ENCODE measurements at places on chromosomes 4 and X.

DNA sequence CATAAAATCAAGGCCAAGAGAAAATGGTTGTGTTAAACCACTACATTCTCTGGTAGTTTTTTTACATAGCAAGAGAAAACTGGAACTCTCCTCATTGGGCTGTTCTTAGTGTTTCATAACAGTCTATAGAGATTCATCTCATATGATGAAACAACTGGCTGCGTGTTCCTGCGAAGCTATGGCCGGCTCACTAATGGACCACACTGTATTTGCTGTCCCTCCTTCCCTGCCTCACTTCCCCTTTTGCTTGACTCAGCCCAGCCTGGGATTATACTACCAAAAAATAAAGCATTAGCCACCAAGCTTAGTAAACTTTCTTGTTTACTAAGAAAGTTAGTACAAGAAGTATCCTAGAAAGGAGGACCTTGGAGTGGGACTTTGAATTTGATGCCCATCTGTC lies 31.6 kb upstream of the LSM6 start:
- H3K27me3 ChIP-seq: no peaks in the 10 kb centered on the region
- no peak overlapping the region for H3K4me3 ChIP-seq
- H3K36me3 ChIP-seq: no peaks in the 10 kb centered on the region
- DNase-seq: no peak
- H3K4me1 ChIP-seq: no peaks in the 10 kb centered on the region
- H3K27ac ChIP-seq: no peak overlapping the region

- DNase-seq: no peak
- peaks cover 2% of the 10 kb centered on the region for H3K36me3 ChIP-seq
- H3K27ac ChIP-seq: no peak overlapping the region
- no peaks in the 10 kb centered on the region for H3K27me3 ChIP-seq
- H3K4me3 ChIP-seq: no peak overlapping the region
These were observed 152.3 kb downstream of the RAB28 start for GRCh38 chr4:13331827-13332226.

DNA sequence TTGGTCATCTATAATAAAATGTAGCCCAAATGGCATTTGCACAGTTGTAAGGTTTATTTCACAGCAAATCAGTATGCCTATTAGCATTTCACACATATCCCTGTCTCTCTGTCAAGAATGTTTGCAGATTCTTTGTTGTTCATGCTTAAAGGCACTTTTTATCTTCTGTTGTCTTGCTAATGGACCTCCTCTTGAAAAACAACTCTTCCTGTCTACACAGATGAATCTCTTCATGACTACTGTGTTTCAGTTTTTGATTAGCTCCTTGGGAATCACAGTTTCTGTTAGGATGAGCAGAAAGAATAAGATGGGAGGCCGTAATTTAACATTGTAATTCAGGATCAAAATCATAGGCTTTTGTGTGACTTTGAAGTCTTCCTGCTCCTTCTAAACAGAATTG lies 35.5 kb upstream of the SLC4A4 start:
- peaks cover 4% of the 10 kb centered on the region for H3K27me3 ChIP-seq
- H3K27ac ChIP-seq: no peak overlapping the region
- no peaks in the 10 kb centered on the region for H3K36me3 ChIP-seq
- H3K4me3 ChIP-seq: no peak overlapping the region
- H3K4me1 ChIP-seq: peaks cover 10% of the 10 kb centered on the region
- DNase-seq: no peak

DNA sequence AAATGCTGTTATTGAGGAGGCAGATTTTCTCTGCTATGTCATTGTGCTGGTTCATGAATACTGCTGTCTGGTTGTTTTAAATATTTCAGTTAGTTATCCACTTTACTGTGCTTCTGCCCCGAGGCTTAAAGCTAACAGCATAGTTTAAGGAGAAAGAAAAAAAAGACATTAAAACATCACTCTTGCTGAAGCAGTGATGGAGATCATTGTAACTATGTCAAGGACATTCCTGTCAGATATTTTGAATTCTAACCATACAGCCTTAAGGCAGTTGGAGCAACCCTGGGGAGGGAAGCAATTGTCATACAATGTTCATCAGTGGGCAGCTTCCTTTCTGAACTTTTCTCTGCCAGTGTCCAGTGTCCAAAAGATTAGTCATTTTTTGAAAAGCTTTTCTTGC lies 199.0 kb upstream of the DDX53 start:
- no peak overlapping the region for H3K27ac ChIP-seq
- H3K27me3 ChIP-seq: no peaks in the 10 kb centered on the region
- DNase-seq: no peak

- no peak for DNase-seq
- no peaks in the 10 kb centered on the region for H3K36me3 ChIP-seq
- no peak overlapping the region for H3K4me3 ChIP-seq
These were observed 142.9 kb upstream of the MBNL3 start for GRCh38 chrX:132631579-132632232.

DNA sequence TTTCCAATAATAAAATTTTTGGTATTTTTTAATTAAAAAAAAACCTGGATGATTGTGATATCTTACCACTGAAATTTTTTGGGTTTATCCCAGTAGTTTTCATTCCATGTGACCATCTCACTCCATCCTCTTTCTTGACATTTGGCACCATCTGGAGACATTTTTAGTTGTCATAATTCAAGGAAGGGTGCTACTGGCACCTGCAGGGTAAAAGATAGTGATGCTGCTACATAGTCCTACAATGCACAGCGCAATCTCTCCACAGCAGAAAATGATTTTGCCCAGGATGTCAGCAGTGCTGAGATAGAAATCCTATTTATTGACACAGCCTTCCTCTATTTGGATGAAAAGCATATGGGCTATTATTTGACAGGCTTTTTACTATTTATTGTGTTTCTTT lies 79.3 kb downstream of the RBPJ start:
- no peak overlapping the region for H3K4me3 ChIP-seq
- no peaks in the 10 kb centered on the region for H3K27me3 ChIP-seq
- peaks cover 9% of the 10 kb centered on the region for H3K4me1 ChIP-seq
- no peaks in the 10 kb centered on the region for H3K36me3 ChIP-seq
- no peak overlapping the region for H3K27ac ChIP-seq
- no peak for DNase-seq

GRCh38 chr4:33104273-33104672 lies 2384.1 kb downstream of the PCDH7 start:
- H3K4me3 ChIP-seq: no peak overlapping the region
- H3K36me3 ChIP-seq: no peaks in the 10 kb centered on the region
- H3K27me3 ChIP-seq: no peaks in the 10 kb centered on the region
- H3K27ac ChIP-seq: no peak overlapping the region

DNA sequence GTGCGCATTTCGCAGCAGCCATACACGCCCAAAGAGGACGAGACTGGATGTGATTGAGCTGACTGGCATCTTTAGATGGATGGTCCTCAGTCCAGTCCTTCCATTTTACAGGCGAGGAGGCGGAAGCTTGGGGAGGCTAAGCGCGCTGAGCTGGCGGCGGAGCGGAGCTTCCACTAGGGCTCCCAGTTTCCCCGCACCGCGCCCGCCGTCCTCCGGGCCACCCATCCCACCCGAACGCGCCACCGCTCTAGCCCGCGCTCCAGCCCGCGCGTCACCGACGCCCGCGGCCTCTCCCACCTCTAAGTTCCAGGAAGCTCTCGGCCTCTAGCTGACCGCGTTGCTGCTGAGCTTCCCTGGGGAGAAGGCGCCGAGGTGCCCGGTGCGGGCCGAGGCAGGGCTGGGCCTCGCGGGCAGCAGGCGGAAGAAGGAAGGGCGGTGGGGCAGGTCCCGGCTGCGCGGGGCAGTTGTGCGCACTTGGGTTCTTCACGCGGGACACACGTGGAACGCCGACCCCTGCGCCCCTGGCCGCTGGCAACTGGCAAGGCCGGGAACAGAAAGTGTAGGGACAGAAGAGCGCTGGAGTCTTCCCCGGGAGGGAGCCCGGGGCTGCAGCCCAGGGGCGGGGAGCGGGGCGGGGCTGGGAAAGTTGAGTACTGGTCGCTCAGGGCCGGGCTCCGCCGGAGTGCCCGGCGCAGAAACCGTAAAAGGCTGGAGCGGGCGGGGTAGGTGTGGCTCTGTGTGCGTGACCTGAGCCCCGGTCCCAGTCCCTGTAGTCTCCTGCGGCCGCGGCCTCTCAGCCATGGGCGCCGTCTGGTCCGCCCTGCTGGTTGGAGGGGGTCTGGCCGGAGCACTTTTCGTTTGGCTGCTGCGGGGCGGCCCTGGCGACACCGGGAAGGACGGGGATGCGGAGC lies at the start of gene STBD1:
STBD1 (plus strand) TSS at position 763 of the 911 bp plus-strand sequence; CDS start at position 800, 37 bp downstream.
- peaks cover 5% of the 10 kb centered on the region for H3K36me3 ChIP-seq
- H3K4me3 ChIP-seq: peak within 1 kb of the TSS; percentile 92
- H3K27ac ChIP-seq: peak within 1 kb of the TSS; percentile 88
- peak; percentile 84 for DNase-seq

GRCh38 chrX:70553516-70553915 lies 108.9 kb downstream of the DLG3 start:
- H3K4me1 ChIP-seq: no peaks in the 10 kb centered on the region
- no peaks in the 10 kb centered on the region for H3K36me3 ChIP-seq
- no peak overlapping the region for H3K27ac ChIP-seq
- no peaks in the 10 kb centered on the region for H3K27me3 ChIP-seq
- DNase-seq: no peak
- no peak overlapping the region for H3K4me3 ChIP-seq

DNA sequence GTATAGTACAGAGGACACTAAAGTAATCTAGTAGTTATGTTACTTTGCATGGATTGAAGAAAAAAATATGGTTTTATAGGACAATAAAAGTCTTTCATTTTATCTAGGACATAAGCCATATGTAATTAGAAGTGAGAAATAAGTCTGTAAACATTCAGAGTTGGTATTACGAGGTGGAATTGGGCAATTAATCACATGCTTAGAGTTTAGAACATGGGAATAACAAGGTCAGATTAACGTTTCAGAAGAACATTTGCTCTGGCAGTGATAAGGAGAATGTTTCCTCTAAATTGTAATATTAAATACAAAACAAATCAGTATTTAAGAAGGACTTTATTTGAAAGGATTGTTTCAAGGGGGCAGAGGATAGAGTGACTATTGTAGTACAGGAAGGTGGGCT lies 15.6 kb upstream of the SULT1E1 start:
- no peak for DNase-seq
- no peaks in the 10 kb centered on the region for H3K4me1 ChIP-seq
- H3K36me3 ChIP-seq: peaks cover 3% of the 10 kb centered on the region
- H3K27ac ChIP-seq: no peak overlapping the region
- no peaks in the 10 kb centered on the region for H3K27me3 ChIP-seq

- no peaks in the 10 kb centered on the region for H3K4me1 ChIP-seq
- H3K27ac ChIP-seq: no peak overlapping the region
- no peaks in the 10 kb centered on the region for H3K27me3 ChIP-seq
- no peak for DNase-seq
These were observed 55.7 kb upstream of the CLNK start for GRCh38 chr4:10740251-10740650.

- H3K4me3 ChIP-seq: no peak overlapping the region
- no peak for DNase-seq
- no peaks in the 10 kb centered on the region for H3K27me3 ChIP-seq
- peaks cover 6% of the 10 kb centered on the region for H3K36me3 ChIP-seq
These were observed 68.9 kb upstream of the TRAM1L1 start for GRCh38 chr4:117154251-117154650.

DNA sequence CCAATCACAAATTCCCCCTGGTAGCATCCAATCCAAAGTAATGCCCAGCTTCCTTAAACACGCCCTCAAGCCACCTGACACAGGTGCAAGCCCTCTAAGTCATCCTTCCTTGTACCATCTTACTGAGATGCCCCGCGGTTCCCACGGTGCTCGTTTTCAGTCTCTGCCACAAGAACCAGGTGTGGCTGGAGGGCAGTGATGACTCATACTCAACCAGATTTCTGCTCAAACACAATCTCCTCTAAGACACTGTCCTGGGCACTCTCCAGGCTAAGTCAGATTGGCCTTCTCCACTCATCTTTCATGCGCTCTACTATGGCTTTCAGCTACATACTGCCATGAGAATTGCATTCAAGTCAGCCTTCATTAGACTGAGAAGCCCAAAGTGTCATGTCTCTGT lies 3.5 kb downstream of the SH3KBP1 start:
- no peaks in the 10 kb centered on the region for H3K27me3 ChIP-seq
- no peak overlapping the region for H3K4me3 ChIP-seq
- H3K27ac ChIP-seq: no peak overlapping the region
- peaks cover 4% of the 10 kb centered on the region for H3K4me1 ChIP-seq
- no peaks in the 10 kb centered on the region for H3K36me3 ChIP-seq
- no peak for DNase-seq

GRCh38 chr4:169098054-169098497 lies 88.0 kb upstream of the CBR4 start:
- H3K27ac ChIP-seq: no peak overlapping the region
- H3K27me3 ChIP-seq: peaks cover 2% of the 10 kb centered on the region
- DNase-seq: no peak
- peaks cover 43% of the 10 kb centered on the region for H3K4me1 ChIP-seq

- no peaks in the 10 kb centered on the region for H3K4me1 ChIP-seq
- H3K27ac ChIP-seq: no peak overlapping the region
- no peak for DNase-seq
- no peaks in the 10 kb centered on the region for H3K27me3 ChIP-seq
- no peak overlapping the region for H3K4me3 ChIP-seq
- no peaks in the 10 kb centered on the region for H3K36me3 ChIP-seq
These were observed 754.8 kb upstream of the FRG1 start for GRCh38 chr4:189185810-189186432.

DNA sequence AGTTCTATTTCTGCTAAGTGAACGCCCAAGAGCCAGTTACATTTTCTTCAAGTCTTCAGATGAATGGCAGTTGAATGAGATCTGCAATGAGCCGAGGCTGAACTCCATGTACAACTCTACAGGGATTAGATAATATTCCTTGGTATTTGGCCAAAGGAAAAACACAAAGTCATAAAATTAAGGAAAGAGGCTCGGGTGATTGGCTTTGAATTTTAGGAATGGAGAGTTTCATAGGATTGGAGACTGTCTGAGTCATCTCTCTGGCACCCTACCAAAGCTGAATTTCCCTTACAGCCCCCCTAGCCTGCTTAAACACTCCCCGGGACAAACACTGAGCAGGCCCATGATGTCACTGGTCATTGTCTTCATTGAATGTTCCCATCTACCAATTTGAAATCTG lies 188.0 kb upstream of the C1QTNF7 start:
- H3K4me1 ChIP-seq: no peaks in the 10 kb centered on the region
- DNase-seq: no peak
- no peaks in the 10 kb centered on the region for H3K27me3 ChIP-seq
- no peak overlapping the region for H3K4me3 ChIP-seq
- no peaks in the 10 kb centered on the region for H3K36me3 ChIP-seq

- no peak overlapping the region for H3K27ac ChIP-seq
- no peaks in the 10 kb centered on the region for H3K36me3 ChIP-seq
- peaks cover 3% of the 10 kb centered on the region for H3K4me1 ChIP-seq
- no peak for DNase-seq
- H3K27me3 ChIP-seq: peaks cover 2% of the 10 kb centered on the region
These were observed 116.5 kb upstream of the RBPJ start for GRCh38 chr4:26204249-26204825.

GRCh38 chr4:42519803-42520417 lies 122.6 kb downstream of the SHISA3 start:
- no peaks in the 10 kb centered on the region for H3K4me1 ChIP-seq
- no peak for DNase-seq
- H3K27ac ChIP-seq: no peak overlapping the region
- no peak overlapping the region for H3K4me3 ChIP-seq
- H3K36me3 ChIP-seq: no peaks in the 10 kb centered on the region

- no peaks in the 10 kb centered on the region for H3K27me3 ChIP-seq
- DNase-seq: no peak
- no peaks in the 10 kb centered on the region for H3K36me3 ChIP-seq
- no peak overlapping the region for H3K4me3 ChIP-seq
- no peaks in the 10 kb centered on the region for H3K4me1 ChIP-seq
These were observed 239.1 kb upstream of the NEIL3 start for GRCh38 chr4:177070533-177071058.

GRCh38 chr4:106629268-106629625 lies 260.7 kb upstream of the GIMD1 start:
- peaks cover 2% of the 10 kb centered on the region for H3K27me3 ChIP-seq
- H3K36me3 ChIP-seq: no peaks in the 10 kb centered on the region
- no peak overlapping the region for H3K4me3 ChIP-seq
- DNase-seq: no peak
- H3K27ac ChIP-seq: no peak overlapping the region
